ENCODE measurements at places on chromosomes 2 and 18.
A peak's percentile ranks its signal among the peaks of the same experiment; 100 is the strongest.

DNA sequence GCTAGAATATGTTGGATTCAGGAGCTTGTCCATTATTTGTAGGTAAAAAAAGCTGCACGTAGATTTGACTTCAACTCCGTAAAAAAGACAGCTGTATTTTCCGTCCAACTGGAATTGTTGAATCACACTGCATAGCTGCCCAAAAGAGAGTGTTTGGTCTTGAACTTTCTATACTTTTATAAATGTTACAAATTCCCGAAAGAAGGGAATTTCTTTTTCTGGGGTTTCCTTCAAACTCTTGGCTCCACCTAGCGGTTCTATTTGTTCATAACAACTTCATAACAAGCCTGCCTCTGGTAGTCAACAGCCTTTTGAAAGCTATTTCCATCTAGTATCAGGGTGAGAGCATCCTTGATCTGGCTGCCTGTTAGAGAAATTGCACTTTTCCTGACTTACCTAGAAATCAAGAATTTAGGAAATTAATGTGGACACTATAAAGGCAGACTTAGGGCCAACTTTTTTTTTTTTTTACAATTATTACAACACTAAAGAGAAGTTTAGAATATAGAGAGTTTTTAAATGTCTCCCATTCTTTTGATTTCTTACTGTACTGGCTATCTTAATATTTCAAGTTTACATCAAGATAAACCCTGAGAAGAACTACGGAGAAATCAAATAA, 48.1 kb downstream of the TMEM185B start:
- peak; percentile 4 for DNase-seq

- DNase-seq: no peak
Observed at GRCh38 chr2:179584760-179585159, 276.7 kb downstream of the ZNF385B start.

GRCh38 chr2:153912798-153913396, 41.2 kb downstream of the GALNT13 start:
- DNase-seq: peak; percentile 60

DNA sequence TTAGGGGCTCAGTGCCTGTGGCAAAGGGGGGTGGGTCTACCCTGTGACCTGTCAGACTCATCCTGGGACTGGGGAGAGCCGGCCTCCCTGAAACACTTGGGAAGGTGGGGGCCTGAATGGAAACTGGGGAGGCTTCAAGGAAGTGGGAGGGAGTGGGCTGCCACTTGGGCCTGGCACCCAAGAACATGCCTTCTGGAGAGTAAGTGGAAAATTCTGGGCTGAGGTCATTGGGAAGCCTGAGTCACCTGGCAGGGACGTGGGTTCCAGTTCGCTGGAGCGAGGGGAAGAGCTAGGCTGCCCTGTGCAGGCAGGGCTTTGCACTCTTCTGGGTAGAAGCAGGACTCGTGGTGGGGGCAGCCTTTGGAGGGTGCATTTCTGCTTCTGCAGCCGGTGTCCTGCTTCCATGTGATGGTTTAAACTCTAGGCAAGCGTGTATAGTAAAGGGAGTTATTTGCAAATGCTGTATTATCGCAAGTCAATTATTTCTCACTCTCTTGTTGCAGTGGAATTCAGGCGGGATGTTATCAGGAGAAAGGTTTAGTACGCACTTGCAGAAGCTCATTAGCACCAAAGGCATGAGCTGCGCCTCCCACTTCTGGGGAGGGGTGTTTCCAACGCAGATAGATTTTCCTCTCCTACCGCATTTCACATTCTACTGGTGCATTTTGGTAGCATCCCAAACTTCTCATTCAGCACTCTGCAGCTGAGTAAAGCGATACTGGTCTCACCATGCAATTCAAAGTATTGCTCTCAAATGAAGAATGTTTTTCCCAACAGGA, 3.8 kb downstream of the LRRFIP1 start:
- DNase-seq: no peak

- no peak for DNase-seq
Observed at GRCh38 chr2:96245609-96246390, 20.0 kb downstream of the TMEM127 start.

DNA sequence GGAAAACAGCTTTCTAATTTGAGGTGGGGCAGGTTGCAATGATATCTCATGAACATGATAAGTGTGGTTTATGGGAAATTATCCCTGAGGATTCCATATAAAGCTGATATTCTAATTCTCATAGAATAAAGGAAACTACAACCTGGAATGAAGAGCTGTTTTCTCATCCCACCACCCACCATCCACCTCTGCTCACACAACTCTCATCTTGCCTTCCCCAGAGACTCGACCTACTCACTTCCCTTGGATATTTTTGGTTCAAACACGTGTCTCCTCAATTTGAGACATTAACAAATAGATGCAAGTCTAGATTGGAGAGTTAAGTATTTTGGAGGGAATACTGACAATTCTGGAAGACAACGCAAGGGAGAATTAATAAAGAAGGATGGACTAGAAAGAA, 490.9 kb downstream of the TMEM182 start:
- no peak for DNase-seq

DNA sequence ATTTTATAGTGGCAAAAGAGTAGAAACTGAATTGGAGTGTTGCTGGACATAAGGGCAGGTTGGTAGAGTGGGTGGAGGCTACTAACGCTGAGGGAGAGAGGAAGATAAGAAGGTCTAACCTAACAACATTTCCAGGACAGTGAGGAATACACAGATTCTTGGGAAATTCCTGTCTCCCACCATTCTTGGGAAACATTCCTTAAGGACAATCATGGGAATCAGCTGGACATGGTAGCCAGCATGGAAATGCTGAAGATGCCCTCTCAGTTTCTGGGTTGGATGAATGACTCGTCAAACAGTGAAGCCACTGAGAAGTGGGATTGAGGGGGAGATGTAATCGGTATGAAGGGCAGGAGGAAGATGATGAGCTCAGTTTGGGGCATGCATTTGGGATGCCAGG, 265.4 kb downstream of the AFF3 start:
- no peak for DNase-seq

DNA sequence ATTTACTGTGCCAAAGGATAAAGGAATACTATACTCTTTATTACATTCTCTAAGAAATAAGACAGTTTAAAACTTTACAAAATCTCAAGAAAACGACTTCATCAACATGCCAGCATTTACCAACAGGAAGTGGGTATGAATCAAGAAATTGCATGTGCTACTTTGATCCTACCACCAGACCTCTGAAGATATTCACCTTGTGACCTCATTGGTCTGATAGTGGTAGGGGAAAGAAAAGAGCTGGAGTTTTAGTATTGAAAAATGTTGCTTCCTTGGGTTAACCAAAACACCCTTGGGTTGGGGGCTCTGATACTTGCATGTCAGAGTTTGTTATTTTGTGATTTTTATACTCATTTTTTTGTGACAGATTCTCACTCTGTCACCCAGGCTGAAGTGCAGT, 84.1 kb upstream of the LPIN2 start:
- DNase-seq: no peak
